Activated CD4-positive, alpha-beta T cell treated with anti-CD3 and anti-CD28 coated beads, Interleukin-2, amount 50 U/mL, for 24 hours (primary cell): ENCODE measurements at places on chromosomes 12 and 14.

DNA sequence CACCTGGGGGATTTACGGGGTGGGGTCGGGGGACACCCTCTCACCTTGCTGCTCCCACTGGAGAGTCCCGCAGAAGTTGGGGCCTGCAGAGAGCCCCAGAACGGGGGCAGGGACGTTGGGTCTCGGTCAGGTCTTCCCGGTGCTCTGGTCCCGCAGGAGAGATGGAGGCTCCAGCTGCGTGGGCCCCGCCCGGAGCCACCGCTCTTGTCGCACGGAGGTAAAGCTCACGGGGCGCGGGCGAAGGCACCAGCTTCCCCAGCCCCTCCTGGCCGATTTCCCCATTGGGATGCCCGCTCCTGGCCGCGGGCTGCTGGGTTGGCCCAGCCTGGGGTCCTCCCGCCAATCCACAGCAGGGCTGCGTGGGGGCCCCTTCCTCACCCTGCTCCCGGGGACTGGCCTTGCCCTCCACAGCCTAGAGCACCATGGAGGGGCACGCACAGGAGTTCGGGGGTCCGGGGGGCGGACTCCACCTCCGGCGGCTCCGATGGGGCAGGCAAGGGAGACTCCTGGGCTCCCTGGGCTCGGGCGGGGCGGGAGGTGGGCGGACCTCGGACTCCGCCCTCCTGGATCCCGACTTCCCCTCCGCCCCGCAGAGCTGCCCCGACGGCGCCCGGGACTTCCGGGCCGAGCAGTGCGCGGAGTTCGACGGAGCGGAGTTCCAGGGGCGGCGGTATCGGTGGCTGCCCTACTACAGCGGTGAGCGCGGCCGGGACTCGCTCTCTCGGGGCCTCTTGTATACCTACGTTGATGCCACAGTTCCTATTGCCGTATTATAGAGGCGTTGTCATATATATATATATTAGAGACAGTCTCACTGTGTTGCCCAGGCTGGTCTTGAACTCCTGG, 8.4 kb downstream of the PAPLN start:
- DNase-seq, result no peak

- DNase-seq, result no peak
Observed at GRCh38 chr12:122860854-122861586, 25.8 kb downstream of the HIP1R start.

GRCh38 chr14:99125616-99126431, 146.2 kb downstream of the BCL11B start:
- DNase-seq, result no peak

DNA sequence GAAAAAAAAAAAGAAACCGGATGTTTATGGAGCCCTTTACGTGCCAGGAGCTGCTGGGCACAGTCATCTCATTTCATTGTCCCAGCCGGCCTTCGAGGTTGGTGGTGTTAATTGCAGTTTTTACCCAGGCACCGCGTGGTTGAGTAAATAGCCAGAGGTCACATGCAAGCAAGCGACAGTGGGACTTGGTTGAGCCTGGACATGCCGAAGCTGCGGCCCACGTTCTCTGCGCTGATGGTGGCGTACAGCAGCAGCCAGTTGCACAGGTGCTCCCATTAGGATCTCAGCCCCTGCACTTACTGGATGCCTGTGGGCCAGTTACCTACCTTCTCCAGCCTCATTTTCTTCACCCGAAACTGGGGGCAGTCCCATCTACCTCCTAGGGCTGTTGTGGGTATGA, 54.0 kb downstream of the TSPAN9 start:
- no peak for DNase-seq

- no peak for DNase-seq
Observed at GRCh38 chr12:75020068-75020557, 189.5 kb downstream of the KCNC2 start.

DNA sequence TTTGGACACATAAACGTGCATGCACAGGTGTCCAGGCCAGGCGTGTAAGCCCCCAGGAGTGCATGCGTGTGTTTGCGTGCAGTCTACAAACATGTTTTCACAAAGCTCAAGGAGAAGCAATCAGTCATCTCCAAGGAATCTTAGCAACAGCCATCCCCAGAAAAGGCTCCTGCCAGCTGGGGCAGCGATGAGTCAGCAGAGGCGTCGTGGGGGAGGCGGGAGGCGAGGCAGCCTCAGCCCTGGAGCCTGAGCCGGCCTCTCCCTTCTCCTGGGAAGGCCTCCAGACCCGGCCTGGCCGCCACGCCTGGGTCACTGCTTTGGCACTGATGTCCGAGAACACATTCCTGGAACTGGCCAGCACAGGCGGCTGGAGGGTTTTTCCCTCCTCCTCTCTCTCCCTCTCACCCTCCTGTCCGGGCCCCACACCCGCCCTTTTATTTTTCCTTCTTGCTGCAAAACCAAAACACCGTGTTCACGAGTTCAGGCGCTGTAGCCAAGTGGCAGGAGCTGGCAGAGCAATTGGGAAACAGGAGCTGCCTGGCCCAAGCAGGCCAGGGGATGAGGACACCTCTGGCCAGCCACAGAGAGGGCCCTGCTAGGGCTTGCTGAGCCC, 92.7 kb downstream of the LRRC74A start:
- DNase-seq, result no peak

GRCh38 chr12:6752167-6752920, 597 bp downstream of the MLF2 start:
- DNase-seq, result no peak

- DNase-seq, result no peak
Observed at GRCh38 chr12:1830401-1830845, 10.1 kb downstream of the LRTM2 start.

DNA sequence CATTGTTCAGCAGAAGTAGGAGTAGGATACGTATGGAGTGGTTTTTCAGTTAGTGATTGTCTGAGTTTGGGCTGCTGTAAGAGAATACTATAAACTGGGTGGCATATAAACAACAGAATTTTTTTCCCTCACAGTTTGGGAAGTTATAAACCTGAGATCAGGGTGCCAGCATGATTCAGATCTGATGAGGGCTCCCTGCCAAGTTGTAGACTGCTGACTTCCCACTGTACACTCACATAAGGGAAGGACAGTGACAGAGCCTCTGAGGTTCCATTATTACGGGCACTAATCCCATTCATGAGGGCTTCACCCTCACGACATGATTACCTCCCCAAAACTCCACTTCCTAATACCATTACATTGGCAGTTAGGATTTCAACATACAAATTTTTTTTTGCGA, 50.7 kb downstream of the ACSM4 start:
- DNase-seq, result no peak

DNA sequence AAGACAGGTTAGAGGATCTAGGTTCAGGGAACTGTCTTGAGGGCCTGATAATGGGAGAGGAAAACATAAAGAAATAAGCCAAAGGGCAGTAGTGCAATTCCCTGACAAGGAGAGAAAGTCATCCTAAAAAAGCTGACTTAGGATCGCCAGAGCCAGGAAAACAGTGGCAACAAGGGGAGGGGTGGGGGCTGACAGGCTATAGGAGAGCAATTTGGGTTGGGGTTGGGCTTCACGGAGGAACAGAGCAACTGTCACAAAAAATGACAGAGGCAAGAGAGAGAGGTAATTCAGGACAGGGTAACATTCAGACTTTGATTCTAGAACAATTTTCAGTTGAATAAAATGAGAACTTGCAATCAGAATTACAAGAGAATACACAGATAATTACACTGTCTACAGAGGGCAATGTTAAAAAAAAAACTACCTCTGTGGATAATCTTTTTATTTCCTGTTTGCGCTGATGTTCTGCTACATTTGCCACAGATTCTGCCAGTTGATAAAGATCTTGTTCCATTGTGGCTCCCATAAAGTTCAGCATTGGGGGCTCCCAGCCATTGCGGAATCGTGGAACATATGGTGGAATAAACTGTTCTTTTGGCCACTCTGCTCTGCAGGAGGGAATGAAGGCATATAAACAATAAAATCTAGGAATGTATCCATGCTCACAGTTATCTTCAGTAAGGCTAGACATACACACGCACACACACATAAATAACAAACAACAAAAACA, 138.6 kb downstream of the EPS8 start:
- no peak for DNase-seq

GRCh38 chr12:59972905-59973304, 377.1 kb downstream of the SLC16A7 start:
- no peak for DNase-seq

DNA sequence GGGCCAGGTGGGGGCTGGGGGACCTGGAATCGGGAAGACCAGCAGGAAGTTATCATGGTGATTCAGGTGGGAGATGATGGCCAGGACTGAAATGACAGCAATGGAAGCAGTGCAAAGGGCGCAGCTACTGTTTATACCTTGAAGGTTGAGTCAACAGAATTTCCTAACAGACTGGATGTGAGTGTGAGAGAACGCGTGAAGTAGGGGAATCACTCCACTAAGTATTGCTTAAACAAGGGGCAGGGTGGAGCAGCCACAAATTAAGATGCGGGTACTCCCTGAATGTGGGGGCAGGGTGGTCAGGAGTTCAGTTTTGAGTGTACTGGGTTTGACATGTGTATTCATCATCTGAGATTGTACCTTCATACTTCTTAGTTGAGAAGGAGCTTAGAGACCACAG, 45.1 kb downstream of the MYF5 start:
- DNase-seq, result no peak

DNA sequence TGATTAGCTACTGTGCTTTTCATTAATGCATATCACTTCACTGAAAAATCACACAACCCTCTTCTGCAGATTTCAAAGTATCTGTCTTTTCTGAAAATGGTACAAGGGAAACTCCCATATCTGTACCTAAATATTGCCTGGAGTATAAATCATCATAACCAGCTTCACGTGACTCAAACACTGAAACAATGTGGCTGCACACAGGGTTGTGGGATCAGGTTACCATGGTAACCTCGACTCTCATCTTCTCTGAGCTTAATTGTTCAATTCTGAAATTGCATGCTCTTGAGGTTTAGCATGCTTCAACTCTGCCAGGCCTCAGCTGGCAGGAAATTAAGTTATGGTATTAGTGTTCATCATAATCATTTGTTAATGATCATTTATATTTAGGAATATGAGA, 77.5 kb upstream of the CPSF6 start:
- DNase-seq, result peak; percentile 63

- no peak for DNase-seq
Observed at GRCh38 chr12:70258605-70259403, 15.6 kb downstream of the CNOT2 start.

DNA sequence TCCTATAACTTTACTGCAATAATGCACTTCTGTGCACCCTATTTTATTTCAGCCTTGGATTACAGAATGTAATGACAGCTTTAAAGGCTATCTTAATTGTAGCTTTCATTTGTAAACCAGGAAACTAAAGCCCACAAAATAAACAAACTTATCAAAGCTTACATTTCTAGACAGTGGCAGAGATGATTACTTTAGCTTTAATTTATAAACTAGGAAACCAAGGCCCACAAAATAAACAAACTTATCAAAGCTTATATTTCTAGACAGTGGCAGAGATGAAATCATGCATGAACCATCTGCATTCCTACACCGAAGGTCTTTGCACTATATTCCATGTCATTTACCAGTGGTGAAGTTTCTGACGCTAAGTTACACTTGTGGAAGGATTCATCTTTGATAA, 74.4 kb downstream of the PRKD1 start:
- DNase-seq, result no peak

DNA sequence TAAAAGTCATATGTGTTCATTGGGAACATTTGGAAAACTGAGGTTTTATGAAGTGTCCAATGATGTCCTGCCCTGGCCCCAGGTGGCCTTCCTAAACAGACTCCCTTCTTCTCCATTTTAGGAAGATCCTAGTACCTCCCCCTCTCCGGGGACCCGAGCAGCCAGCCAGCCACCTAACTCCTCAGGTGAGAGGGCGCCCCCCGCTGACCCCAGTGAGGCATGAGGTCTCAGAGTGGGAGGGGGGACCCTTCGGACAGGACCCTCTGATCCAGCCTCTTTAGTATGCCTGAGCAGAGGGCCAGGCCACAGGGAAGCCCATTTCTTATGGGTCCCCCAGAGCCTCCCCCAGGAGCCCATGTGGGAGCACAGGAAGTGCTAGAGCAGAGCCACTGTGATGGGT, 23.7 kb downstream of the DEGS2 start:
- DNase-seq, result no peak

GRCh38 chr12:109572506-109572845, 828 bp downstream of the MMAB start:
- DNase-seq, result no peak

- no peak for DNase-seq
Observed at GRCh38 chr14:79576424-79576823, 634.9 kb downstream of the DIO2 start.

DNA sequence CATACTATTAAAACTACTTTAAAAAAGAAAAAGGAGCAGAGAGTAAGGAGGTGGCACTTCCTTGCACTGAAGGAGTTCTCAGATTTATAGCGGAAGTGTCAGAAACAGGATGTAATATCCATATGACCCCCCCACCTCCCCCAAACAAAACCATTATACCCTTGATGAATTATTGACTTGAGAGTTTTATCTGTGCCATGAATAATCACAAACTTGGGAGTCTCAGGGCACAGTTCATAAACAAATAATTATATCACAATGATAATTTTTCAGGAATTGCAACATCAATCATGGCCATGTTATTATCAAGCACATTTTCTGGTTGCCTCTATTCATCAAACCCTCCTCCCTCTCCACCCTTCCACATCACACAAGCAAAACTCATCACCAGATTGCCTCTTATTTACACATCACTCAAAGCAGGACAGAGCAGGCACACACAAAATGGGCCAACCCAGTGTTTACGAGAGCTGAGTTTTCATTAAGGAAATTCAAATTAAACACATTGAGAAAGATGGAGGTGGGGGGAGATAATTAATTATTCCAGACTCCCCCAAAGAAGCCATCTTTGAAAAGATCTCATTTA, 141.4 kb downstream of the EGLN3 start:
- no peak for DNase-seq

GRCh38 chr12:27498149-27498548, 25.9 kb upstream of the PPFIBP1 start:
- DNase-seq, result no peak

DNA sequence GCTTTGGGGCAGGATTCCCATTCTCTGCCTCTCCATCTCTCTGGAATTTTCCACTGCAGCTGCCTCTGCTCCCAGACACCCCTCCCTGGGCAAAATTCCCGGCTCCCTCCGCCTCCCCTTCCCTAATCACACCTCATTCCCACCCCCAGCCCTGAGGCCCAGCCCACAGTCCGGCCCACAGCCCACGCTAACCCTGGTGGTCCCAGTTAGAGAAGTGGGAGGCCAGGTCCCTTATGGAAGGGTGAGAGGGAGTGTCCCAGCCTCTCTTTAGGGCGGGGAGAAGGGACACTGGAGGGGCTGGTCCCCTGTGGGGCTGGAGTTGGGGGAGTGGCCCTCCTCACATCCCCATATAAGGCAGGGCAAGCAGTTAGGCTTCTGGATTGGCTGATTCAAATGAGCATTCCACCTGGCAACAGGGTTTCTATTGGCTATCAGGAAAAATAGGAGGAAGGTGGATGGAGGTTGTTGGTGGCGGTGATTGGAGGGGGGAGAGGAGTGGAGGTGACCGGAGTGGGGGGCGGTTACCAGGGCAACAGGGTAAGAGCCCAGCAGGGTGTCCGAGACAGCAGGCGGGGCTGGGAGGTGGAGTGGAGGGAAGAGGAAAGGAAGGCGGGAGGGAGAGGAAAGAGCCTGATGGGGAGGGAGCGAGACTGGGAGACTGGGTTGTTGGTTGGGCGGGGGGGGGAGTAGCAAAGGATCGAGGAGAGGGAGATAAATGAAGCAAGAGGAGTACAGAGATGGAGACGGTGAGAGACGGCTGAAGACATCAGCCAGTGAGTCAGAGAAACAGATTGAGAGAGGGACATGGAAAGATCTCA, 1.9 kb upstream of the PTMS start:
- DNase-seq, result no peak
